ENCODE measurements at places on chromosomes 12 and 14.
A peak's percentile ranks its signal among the peaks of the same experiment; 100 is the strongest.

- DNase-seq: no peak
These were observed 7.2 kb upstream of the C1R start for GRCh38 chr12:7099290-7099996.

DNA sequence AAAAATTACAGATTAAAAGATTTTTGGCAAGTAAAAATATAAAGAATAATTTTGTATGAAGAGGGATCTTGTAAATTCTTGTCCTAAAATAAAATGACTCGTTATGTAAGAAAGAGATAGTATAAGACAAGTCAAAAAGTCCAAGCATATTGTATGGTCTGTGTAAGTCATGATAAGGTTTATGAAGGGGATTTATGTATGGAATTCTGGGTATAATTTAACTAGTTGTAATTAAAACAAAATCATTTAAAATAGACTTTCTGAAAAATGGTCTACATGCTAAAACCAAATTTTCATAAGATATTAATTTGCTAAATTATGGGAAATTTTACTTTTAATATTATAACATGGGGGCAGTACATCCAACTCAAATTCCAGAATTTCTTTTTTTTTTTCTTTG, 17.6 kb upstream of the PEX5 start:
- DNase-seq: no peak

DNA sequence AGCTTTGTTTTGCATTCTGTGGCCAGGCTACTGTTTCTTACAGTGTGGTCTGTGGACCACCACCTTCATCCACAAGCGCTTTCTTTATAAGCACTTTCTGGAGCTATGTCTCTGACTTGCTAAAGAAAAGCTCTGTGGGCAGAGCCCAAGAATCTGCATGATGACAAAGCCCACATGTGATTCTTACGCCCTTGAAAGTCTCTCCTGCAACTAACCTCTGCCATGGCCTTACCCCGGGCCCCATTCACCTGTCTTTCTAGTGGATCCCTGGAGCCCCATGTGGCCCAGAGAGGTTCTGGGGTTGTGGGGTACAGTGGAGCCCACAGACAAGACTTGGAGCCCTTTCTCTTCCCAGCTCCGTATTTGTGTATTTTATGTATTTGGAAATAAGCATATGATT, 16.6 kb downstream of the PLEKHH1 start:
- DNase-seq: no peak

DNA sequence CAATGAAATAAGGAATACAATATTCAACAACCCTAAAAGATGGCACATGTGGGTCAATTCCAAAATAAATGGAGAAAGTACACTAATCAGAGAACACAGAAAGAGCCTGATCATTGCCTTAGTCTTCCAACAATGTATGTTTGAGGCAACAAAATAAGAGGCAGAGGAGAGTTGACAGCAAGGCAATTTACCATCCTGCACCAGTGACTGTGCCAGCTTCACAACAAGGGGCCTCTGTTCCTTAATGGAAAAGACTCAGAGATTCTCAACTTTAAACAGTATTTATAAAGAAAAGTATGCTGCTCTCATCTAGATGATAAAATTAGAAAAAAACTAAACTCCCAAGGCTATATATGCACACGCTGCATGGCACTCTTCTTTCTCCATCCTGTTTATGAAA, 25.9 kb downstream of the EPS8 start:
- DNase-seq: no peak

DNA sequence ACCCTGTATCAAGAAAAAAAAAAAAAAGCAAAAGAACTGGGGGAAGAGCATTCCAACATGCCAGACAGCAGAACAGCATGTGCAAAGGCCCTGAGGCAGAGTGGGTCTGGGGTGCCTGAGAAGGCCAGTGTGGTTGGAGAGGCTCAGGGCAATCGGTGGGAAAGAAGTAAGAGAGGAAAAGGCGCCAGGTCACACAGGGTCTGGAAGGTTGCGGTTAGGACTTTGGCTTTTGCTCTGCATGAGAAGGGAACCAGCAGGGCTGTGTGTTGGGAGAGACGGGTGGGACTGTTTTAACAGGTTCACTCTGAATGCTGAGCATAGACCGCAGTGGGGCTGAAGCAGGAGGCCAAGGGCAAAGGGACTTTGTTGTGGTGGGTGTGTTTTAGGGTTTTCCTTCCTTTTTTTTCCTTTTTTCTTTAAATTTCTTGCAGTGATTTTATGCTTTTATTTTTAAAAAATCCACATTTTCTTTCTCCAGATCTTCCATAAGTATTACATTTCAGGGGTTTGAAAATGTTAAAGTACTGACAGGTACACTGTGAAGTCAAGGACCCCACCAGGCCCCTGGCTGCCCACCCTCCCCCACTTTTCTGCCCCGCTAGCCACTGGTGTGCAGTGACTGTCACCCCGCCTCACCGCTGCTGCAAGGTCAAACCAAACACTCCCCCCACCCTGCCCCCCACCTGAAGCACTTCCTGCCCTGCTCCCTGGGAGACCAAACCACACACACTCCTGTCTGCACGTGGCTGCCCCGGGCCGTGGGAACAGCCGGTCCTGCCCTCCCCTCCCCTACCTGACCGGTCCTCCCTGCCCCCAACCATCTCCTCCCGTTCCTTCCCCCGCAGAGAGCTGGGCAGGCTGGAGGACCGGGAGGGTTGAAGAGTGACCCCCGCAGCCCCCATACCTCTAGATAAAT, 30.0 kb downstream of the DTX1 start:
- DNase-seq: no peak

GRCh38 chr12:12349711-12350665, at the start of gene MANSC1:
TSS of gene MANSC1 (minus strand) at chr12:12350242. CDS start at chr12:12343314, 6,928 bp downstream.
- peak; percentile 76 for DNase-seq

DNA sequence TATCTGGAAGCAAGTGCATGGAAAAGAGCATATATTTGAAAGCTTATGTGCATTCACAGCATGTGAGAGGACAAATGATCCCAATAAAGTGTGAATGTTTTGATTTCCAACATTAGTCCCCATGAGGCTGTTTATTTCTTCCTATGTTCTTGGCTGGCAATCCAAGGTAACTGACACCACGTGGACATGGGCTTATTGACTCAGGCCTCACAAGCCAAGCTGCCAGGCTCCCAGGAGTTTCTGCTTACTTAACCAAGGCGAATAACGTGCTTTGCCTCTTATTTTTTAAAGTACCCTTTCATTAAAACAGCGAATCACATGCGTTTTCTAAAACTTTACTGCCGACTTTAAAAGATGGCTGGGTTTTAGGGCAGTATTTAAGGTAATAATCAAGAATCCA, 441.7 kb downstream of the FUT8 start:
- DNase-seq: no peak

DNA sequence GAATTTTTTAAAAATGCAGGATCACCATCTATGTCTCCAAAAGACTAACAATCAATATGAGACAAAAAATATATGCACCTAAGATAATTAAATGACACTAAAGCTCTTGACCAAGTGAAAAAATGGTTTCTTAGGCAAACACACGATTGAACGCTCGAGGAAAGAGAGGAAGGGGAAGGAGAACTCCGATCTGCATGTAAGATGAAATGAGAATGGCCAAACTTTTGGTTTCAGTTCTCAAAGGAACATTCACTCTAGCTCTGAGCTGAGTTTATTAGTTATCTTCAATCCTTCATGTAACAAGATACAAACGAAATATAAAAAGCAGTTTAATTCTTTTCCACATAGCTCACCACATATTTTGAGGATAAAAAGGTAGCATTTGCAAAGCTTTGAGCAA, 2.8 kb downstream of the DYRK4 start:
- no peak for DNase-seq

DNA sequence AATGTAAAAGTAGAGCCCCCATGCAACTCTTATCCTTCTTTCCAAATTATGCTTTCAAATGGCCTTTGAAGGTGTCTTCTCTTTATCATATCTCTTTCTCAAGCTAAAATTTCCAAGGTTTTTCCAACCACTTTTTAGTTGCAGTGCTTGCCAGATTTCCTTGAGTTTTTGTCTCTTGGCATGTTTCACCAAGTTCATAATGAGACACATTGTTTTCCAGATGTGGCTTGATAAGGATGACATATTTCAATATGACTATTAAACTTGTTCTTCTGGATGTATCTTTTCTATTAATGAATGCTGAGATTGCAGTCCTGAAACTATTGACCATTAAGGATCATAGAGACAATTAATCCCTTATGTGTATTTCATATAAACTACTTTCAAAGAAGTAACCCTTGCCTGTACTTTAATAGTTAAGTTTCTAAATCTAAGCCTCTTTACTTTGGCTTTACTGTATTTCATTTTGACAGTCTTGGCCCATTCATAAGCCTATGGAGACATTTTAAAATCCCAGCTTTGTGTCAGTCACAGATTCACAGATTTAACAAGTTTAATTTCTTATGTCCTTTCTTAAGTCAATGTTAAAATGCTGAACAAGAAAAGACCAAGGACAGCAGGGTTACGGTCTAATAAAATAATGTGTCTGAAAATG, 151.5 kb downstream of the LRFN5 start:
- DNase-seq: no peak

DNA sequence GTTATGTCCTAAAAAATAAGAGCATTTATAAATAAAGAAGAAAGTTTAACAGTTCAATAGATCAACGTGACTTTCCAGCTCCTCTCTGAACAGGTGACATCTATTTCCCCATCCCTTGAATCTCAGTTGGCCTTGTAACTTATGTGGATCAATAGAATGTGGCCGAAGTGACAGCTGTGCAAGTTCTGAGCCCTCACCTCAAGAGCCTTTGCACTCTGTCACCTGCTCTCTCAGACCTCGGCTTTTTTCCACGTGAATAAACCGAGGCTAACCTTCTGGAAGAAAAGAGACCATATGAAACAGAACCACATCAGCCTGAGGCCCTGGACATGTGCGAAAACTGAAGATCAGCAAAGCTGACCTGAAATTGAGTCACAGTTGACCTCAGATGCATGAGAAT, 253.0 kb downstream of the DAD1 start:
- DNase-seq: no peak

DNA sequence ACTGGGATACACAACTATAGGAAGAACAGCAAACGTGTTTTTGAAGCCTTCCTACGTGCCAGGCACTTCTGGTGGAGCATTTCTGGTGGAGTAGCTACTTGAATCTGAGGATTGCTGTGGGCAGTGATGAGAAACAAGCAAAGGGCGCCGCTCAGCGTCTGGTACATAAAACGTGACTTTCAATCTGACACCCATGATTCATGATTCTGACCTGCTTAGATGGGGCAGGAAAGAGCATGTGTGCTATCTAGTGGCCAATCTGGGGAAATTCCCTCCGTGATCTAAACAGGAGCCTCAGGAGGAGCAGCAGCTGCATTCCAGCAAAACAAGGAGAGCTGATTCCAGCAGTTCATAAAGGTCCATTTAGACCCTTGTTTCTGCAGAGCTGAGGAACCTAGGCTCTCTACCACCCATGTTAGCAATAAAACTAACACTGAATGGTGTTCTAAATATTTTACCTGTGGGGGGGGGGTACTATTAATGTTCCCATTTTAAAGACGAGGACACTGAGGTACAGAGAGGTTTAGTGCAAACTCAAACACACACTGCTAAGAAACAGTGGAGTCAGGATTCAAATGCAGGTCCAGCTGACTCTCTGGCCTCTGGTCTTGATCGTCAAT, 37.8 kb downstream of the PAH start:
- DNase-seq: no peak

DNA sequence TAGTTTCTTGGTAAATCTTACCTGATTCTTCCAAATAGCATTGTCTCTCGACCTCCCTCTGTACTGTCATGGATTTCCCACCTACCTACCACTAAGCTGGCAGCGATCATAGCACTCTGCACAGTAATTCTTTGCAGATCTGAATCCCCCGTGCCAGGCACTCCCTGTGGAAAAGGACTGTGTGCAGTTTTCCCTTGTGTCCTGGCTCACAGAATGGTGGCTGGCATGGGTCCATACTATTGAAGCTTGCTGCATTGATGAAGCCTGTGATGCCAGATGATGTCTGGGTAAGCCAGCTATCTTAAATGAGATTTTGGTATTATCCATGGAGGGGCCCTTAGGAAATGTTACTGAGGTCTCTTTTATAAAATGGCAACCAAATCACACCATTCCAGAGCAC, 135.7 kb downstream of the RPAP3 start:
- DNase-seq: no peak

DNA sequence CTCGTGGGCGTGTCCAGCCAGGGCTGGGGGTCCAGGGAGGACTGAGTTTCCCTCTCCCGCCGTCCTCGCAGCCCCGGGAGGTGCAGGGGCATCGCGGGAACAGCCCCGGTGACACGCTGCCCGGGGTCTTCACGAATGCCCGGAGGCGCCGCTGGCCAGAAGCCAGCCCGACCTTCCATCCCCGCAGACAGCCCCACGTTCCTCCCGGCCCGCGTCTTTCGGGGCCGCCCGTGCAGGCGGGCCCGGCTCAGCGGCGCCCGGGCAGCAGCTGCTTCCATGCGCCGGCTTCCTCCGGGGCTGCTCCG, 827 bp upstream of the TEDC1 start:
- DNase-seq: no peak

DNA sequence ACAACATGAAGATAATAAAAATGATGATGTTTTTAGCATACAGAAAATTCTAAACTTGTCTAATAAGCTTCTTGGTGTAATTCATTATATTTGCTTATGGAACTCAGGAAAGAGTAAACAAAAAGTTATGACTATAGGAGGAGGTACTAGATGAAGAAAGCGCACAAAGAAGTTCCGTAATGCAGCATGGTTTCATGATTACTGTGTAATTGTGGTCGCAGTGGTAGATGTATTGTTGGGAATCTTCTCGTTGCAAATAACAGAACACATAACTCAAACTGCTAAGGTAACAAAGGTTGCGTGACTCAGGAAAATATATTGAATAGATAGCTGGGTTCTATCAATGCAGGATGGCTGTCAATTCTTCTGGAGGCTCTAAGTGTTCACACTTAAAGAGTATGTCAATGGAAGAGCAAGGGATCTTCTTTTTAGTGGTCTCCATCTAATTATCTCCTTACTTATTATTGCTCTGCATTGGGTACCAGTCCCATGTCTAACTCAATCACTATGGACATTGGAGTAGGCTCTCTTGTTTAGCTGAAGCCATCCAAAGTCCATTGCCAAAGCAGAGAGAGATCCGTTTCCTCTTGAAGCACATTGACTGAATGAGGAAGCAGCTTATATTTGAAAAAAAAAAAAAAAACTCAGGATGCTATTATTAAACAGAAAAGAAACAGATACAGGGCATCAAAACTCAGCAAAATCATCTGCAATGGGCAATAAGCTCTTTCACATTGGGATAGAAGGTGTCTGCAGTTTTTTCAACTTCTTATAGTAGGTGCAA, 283.4 kb upstream of the ATP2B1 start:
- DNase-seq: no peak

- peak; percentile 58 for DNase-seq
These were observed 331.7 kb downstream of the TMEM121 start for GRCh38 chr14:105857826-105858675.

DNA sequence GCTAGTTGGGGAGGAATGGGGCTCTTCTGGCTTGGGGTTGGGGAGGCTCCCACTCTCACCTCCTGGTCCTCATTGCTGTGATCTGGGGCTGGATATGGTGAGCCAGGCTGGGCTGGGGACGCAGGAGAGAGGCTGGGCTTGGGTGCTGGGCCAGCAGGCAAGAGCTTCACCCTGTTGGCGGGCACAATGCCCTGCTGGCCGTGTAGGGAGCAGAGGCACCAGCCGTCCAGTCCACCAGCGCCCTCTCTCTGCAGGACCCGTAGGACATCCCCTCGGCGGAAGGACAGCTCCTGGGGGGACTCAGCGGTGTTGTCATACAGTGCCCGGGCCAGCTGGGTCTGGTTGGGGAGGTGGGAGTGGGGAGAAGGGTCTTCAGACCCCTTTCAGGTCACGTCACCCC, 4.5 kb downstream of the EFS start:
- DNase-seq: no peak

All from type B pancreatic cell (in vitro differentiated cells).